ENCODE measurements at places on chromosomes 7 and 10. TPM values are rescaled to one million over a fixed set of nuclear protein-coding genes. Genes with fewer than 3 reads are reported as not detected.

NME8 gene
- total RNA-seq: not detected

STX1A gene
- 63.4 TPM for total RNA-seq

HYAL4 gene
- total RNA-seq: not detected

FAM237B gene
- not detected for total RNA-seq

PDLIM1 gene
- 21.0 TPM for total RNA-seq

TAS2R38 gene
- total RNA-seq: not detected

HABP2 gene
- total RNA-seq: not detected

NRAP gene
- total RNA-seq: 3.0 TPM

TECPR1 gene
- total RNA-seq: 10.5 TPM

C10orf62 gene
- total RNA-seq: 0.12 TPM

PNLIP gene
- not detected for total RNA-seq

HPSE2 gene
- total RNA-seq: not detected

TRAPPC14 gene
- total RNA-seq: 10.2 TPM

ADAM12 gene
- 1.1 TPM for total RNA-seq

PMPCB gene
- 105 TPM for total RNA-seq
